ENCODE measurements at places on chromosomes 12 and 14.
A peak's percentile ranks its signal among the peaks of the same experiment; 100 is the strongest.

DNA sequence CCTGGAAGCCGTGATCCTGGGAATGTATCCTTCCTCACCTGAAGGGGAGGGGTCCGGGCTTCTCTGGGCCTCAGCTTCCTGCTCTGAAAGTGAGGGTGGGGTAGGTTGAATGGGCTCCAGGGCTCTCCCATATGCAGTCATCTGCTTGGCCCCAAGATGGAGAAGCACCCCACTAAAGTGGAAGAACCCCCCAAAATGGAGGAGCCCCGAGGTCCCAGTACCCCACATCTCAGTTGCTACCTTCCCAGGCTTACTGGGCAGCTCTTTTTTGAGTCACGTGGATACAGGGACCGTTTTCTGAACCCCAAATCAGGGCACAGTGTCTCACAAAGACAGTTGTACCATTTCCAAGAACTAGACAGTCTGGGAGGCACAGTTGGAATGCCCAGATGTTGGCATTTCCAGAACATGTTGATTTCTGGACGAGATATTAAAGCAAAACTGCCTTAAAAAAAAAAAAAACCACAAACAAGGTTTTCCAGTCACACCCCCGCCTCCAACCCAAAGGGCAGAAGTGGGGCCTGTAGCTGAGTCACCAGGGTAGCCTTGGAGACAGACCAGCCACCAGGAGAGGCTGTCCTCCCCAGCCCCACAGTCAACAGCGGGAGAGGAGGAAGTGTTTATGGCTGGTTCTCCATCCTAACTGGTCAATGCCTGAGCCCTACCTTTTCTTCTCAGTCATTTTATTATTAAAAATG, 12.1 kb downstream of the VASH1 start:
- DNase-seq, result peak; percentile 82

- peak; percentile 74 for DNase-seq
Observed at GRCh38 chr12:53070877-53071492, 8.2 kb downstream of the SPRYD3 start.

DNA sequence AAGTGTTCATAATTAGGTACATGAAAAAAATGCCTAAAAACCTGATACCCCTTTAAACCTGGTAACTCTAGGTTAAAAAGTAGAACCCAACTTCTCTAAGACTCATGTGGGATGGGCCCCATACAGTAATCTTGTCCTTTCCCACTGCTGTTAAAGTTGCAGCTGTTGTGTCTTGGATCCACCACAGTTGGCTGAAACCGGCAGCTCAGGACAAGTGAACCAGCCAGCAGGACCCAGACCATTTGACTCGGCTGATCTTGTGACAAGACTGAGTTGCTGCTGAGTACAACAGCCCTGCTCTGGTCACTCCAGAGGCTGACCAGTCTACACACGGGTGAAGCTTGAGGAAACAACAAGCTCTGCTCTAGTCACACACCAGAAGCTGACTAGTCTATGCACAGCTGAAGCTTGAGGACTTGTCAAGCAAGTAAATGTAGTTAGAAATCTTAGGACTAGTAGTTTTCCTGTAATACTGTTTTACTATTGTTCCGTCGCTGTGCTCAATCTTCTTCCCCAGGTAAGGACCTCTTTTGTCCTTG, 60.6 kb downstream of the DHRS2 start:
- no peak for DNase-seq

- DNase-seq, result no peak
Observed at GRCh38 chr12:127360580-127360979, 906.4 kb upstream of the TMEM132C start.

DNA sequence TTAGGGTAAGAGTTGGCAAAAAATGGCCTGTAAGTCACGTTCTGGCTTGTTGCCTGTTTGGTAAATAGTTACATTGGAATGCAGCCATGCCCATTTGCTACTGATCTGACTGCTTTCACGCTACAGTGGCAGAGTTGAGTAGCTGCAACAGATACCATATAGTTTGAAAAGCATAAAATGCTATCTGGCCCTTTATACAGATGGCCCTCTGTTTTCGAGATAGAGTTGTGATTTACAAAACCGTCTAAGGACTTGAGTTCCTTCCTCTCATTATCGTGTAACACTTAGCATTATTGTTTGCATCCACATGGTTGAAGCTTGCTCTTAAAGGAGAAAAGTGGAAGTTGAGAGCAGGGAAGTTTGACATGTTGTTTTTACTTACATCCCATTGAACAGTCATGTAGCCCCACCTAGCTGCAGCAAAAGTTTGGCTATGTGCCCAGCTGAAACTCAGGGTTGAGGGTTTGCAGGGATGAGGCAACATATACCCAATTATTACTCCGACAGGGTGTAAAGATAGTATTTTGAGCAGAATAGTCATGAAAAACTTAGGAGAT, 11.3 kb upstream of the SCFD1 start:
- DNase-seq, result no peak

DNA sequence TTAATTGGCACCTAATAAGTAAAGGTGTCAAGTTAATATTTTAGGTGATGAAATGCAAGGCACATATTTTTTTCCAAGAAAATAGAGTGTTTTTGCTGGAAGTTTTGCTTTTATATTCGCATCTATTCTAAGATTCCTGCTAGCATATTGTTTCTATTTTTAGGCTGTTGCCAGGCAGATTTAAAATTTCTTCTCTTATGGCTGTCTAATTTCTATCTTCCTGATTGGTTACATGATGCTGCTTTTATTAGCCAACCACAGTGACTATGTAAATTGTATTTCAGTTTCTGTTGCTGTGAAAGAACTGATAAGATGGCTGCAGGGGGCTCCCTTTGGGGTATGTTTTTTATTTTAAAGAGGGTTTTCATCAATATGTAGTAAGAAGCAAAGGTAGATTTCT, 42.7 kb downstream of the ATF7IP start:
- DNase-seq, result no peak

DNA sequence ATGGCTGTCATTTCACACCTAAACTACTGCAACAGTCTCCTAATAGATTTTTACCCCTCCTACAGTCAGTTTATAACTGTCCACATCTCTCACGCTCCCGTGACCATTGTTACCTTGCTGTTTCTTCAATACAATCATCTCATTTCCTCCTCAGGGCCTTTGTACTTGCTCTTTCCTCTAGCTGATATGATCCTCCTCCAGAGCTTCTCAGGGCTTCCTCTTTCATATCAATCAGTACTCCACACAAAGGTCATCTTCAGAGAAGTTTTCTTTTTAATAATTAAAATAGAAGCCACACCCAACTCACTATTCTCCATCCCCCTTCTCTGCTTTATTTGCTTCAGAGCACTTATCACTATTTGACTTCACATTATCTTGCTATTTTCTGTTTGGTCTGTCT, 508.2 kb downstream of the NELL2 start:
- no peak for DNase-seq

DNA sequence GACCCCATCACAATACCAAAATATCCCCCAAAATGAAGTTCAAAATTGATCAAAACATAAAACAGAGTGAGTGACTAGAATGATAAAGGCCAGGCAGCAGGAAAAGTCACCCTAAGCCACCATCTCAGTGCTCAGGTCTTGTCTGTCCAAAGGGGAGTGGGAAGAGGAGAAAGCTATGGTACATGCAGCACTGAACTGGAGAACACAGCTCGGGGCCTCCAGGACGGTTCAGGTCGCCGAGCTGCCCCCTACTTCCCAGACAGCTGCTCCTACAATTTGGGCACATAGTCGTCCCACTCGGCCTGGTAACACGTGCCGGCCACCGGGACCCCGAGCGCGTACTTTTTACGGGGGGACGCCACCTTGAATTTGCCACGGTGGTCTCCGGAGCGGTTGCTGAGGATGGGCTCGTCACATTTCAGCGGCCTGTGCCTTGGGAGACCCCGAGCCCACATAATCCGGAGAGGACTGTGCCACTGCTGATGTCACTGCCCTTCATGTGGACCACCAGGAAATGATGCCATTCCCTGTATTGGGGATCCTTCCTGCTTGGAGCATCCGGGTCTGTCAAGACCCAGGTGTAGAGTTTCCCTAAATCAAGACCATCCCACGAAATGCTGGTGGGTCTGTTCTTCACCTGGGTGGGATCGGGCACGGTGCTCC, 31.6 kb downstream of the AK7 start:
- DNase-seq, result no peak

DNA sequence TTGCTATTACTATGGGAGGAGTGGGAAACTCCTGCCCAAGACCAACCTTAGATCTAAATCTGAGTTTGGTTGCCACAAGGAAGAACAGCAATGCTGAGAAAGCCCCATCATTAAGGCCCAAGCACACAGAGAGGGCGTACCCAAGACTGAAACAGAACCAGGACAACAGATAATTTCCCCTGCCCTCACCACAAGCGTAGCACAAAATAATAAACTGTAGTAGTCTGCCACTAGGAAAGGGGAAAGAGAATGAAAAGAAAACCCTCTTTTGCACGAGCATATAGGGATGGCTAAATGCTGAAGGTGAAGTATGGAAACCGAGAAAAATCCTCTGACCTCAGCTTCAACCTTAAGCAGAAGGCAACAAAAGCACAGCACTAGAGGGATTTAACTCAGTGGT, 76.5 kb upstream of the DHRS4 start:
- no peak for DNase-seq

DNA sequence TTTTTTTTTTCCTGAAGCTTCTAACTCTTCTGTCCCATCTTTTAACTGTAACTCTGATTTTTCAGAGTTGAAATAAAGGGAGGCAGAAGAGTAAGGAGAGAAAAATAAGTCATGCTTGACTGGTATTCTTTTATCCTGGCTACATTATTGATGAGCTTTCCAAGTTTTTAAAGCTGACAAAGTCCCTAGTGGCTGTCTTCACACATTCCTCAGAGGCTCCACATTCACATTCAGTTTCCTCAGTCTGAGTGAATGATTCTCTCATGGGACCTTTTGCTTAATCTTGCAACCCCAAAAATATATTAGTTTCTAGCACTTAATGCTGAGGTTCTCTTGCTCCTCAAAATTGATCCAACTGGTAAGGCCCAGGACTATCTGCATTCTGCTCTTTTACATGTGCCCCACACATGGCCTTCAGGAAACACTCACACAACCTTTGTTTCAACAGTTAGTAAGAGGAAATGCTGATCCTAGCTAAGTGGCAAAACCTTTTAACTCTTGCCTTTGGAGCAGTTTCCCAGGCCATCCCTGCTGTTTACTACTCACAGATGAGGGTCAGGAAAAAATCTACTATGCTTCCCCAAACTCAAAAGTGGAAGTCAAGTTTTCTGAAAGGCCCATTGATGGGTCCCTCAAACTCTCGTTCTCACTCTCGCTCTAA, 61.7 kb upstream of the SLC6A15 start:
- DNase-seq, result peak; percentile 55

- no peak for DNase-seq
Observed at GRCh38 chr12:67804168-67804567, 155.6 kb downstream of the DYRK2 start.

GRCh38 chr12:12927211-12928079, 24.5 kb downstream of the GPRC5D start:
- DNase-seq, result no peak

DNA sequence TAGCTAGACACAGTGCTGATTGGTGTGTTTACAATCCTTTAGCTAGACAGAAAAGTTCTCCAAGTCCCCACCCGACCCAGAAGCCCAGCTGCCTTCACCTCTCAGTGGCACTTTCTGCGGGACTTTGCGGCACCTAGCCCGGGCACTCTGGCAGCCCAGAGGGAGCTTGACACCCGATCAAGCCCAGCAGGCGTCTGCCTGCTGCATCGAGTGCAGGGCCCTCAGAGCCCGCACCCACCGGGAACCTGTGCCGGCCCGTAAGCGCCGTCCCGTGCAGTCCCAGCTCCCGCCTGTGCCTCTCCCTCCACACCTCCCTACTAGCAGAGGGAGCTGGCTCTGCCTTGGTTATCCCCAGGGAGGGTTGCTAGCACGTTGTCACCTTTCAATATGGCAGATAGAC, 631.0 kb upstream of the STXBP6 start:
- no peak for DNase-seq

- DNase-seq, result peak; percentile 51
Observed at GRCh38 chr12:120238839-120239445, 26.6 kb downstream of the PXN start.

GRCh38 chr14:29161593-29161992, 395.0 kb downstream of the FOXG1 start:
- no peak for DNase-seq

DNA sequence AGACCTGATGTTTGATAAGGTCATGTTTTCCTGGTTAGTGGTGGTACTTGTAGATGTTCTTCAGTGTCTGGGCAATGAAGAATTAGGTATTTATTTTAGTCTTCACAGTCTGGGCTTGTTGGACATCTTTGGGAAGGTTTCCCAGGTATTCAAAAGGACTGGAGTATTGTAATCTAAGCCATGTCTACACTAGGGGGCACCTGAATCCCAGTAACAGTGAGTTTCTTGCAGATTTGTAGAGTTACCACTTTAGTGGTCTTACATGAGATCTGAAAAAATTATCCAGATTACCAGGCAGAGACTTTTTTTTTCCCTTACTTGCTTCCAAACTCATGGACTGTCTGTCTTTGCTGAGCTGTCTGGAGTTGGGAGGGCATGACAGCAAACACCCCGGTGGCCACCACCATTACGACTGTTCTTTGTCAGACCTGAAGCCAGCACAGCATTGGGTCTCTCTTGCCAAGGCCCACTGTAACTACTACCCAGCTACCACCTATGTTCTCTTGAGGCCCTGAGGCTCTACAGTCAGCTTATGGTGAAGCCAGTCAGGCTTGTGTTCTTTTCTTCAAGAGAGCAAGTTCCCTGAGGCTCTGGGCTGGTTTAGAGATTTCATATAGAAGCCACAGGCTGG, 820.7 kb upstream of the FBXO33 start:
- no peak for DNase-seq

DNA sequence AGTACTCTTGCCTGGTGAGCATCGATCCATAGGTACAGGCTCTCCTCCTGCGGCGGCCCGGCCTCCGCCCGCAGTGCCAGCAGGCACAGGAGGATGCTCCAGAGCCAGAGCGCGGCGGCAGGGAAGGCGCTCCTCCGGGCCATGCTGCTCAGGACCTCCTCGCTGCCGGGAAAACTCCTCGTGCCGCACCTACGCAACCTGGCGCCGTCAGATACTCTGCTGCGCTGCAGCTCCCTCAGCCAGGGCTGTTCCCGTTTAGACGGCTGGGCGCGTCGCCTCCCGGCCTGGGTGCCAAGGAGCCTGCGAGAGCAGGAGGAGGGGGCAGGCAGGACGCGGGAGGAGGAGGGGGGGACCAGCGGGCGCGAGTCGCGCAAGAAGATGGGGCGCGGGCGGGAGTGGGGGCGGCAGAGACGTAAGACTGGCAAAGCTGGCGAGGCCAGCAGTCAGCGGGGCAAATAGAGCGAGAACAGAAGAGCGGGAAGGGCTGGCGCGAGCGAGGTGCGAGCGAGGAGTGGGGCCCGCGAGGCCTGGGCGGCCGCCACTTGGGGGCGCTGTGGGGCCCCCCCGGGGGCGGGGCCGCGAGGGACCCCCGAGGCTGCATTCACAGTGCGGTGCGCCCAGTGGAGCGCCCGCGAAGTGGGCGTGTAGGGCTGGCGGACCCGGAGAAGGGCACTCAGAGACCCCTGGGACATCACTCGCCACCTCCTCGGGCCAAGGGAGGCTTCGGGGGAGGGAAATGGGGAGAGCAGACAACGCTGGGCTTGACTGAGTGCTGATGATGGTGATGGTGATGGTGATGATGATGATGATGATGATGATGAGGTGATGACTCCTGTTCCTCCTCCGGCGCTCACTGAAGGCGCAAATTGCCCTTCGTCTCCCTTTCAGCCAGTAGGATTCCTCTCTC, at the start of gene WIF1:
WIF1 (minus strand) TSS at position 257 of the 907 bp plus-strand sequence; CDS start at position 143, 114 bp downstream.
- DNase-seq, result peak; percentile 83
